T-cell (primary cell): ENCODE measurements at places on chromosomes 12 and 14. TPM values are rescaled to one million over a fixed set of nuclear protein-coding genes. Genes with fewer than 3 reads are reported as not detected.

Gene LIMA1
- 8.6 TPM for total RNA-seq

Gene MYH6
- not detected for total RNA-seq

- DNase-seq, result no peak
Observed at GRCh38 chr12:27951898-27952297, 20.6 kb downstream of the PTHLH start.

DNA sequence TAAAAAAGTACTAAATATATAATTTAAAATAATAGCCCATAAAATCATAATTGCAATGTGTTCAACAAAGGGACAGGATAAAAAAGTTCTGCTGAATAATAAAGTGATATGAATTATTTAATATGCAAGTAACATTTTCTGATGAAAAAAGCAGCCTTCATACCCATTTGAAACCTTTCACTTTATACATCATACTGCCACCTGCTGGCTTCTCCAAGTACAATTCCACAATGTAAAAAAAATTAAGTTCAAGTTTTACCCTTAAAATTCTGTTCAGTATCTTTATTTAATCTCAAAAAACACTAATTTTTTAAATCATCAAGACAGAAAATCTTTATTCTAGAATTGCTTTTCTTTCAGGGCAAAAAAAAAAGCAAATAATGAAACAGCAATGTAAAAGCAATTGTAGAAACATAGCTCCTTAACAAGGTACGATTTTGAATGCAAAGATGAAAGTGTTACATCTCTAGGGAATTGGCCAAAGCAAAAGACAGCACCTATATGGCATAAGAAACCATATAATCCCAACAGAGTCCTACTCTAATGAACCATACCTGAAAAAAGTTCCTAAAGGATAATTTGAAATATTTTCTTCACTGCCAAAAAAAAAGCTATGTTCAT lies 15.0 kb downstream of the MDM1 start:
- peak; percentile 23 for DNase-seq
